ENCODE measurements at places on chromosomes 6 and 20.

DNA sequence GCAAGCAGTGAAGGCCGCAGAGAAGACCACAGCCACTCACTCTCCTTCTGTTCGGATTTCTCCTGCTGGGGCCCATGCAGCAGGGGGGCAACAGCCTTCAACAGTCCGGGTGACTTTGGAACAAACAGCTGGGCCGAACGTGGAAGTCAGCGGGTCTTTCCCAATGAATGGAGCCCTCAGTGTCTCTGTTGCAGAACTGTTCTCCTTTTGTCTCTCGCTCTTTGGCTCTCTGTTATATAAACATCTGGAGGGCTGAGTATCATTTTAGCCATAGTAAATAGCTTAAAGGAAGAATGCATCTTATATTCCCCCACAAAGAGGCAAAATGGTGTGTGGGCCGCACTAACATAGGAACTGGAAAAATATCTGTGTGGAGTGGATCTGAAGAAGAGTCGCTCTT, 136.7 kb upstream of the RALGAPA2 start:
- DNase-seq, result no peak

DNA sequence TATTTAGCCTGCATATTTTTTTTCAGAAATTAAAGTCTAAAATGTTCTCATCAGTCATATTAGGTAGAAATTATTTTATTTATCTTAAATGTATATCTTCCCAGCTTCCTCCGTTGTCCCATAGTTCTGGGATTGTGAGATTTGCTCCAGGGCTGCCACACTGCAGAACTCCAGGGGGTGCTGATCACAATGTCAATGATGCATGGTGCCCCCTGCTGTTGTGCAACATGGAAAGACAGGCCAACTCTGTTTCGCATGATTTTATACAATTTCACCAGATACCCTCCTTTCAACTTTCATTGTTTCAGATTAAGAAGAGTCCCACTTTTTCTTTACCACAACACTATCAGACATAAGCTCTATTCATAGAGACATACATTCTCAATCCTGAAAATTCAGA, 35.9 kb downstream of the ID4 start:
- no peak for DNase-seq

DNA sequence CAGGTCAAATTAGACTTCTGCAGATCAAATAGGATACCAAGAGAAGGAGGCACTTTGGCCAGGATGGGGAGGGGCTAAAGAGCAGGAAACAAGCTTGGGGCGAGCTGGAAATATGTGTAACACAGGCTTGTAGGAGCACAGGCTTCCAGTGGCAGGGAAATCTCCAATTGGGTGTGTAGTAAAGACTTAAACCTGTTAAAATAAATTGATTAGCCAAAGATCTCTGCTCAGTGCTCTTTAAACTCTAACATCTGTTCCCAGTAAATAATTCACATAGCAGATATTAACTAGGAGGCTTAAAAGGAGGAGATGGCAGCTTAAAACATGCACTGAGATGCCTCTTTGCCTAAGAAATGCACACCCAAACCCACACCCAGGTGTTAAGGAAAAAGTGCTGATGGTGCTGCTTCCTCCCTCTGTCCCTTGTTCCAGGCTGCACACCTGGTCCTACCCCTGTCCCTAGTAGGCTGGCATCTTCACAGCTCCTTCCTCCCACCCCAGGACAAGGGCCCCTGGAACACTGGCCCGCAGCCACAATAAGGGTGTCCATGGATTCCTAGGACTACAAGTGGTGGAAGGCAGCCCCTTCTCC, 93.5 kb upstream of the MLN start:
- no peak for DNase-seq

- no peak for DNase-seq
These were observed 53.3 kb upstream of the SLC22A1 start for GRCh38 chr6:160068346-160068745.

- no peak for DNase-seq
These were observed 115.9 kb downstream of the JPH2 start for GRCh38 chr20:44071057-44071456.

GRCh38 chr6:43771210-43771857, 1.3 kb downstream of the VEGFA start:
- DNase-seq, result no peak

DNA sequence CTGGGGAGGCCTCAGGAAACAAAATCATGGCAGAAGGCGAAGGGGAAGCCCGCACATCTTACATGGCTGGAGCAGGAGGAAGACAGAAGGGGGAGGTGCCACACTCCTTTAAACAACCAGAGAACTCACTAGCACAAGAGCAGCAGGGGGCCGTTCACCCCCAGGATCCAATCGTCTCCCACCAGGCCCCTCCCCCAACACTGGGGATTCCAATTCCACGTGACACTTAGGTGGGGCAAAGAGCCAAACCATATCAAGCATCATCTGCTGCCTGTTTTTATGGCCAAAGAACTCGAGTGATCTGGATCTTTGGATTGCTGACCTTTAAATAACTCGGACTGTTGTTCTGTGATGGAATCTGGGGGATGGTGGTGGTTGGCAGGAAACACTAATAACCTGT, 28.0 kb downstream of the PNLDC1 start:
- DNase-seq, result no peak
